ENCODE measurements at places on chromosomes 1 and 21. TPM values are rescaled to one million over a fixed set of nuclear protein-coding genes. Genes with fewer than 3 reads are reported as not detected.
A peak's percentile ranks its signal among the peaks of the same experiment; 100 is the strongest.

GRCh38 chr1:36759355-36759754, 275.0 kb downstream of the GRIK3 start:
- no peak for DNase-seq
- no peak overlapping the region for H3K4me3 ChIP-seq
- H3K4me1 ChIP-seq = no peaks in the 10 kb centered on the region
- no peaks in the 10 kb centered on the region for H3K27me3 ChIP-seq
- H3K36me3 ChIP-seq = no peaks in the 10 kb centered on the region

GRCh38 chr1:57307392-57308170, 116.3 kb downstream of the DAB1 start:
- peak; percentile 64 for DNase-seq
- peak overlapping the region; percentile 13 for H3K4me3 ChIP-seq
- peak overlapping the region; percentile 16 for H3K27ac ChIP-seq
- no peaks in the 10 kb centered on the region for H3K27me3 ChIP-seq

DNA sequence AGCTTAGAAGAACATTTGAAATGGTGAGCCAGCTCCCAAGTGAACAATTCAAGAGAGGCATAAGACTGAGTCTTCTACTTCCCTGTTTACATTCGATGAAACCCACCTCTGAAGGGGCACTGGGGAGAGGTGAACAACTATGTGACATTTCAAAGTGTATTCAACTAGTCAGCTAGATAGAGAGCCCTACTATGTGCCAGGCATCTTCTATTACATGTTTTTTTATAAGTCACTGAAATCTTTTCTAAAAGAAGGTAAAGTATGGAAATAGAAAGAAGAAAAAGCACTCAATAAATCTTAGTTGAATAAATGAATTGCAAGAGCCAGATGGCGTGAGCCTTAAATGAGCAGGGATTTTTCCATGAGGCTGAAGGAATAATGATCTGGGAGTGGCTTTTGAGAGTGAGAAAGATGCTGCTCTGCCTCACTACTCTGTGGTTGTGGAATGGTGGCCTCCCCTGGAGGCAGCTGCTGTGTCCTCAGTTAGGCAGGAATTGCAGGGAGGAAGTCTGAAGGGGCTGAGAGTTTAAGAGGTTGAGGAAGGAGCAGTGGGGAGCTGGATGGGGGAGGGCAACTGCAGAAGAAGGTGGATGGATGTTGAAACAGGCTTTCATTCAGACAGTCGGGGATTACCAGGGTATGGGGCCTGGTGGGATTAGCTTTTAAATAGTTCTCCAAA, 10.4 kb upstream of the PTPRF start:
- no peak for DNase-seq
- H3K4me1 ChIP-seq = no peaks in the 10 kb centered on the region
- H3K27me3 ChIP-seq = peaks cover 21% of the 10 kb centered on the region
- no peaks in the 10 kb centered on the region for H3K36me3 ChIP-seq
- H3K4me3 ChIP-seq = no peak overlapping the region

DNA sequence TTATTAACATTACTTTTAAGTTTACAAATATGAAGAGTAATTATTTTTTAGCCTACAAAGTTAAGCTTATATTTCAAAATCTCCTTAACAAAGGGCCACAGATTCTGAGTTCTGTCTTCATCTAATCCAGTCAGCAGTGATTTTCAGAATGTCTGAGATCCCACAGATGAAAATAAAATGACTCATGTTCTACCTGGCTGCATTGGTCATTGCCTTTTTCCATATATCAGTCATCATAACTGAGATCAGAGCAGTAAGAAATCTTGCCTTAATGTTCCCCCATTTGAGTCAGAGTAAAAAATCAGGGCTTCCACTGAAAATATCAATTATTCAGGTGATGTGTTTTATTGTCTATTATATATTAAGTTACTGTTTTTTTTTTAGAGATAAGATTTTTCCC, 416.1 kb downstream of the MRPL39 start:
- no peak overlapping the region for H3K4me3 ChIP-seq
- no peaks in the 10 kb centered on the region for H3K4me1 ChIP-seq
- no peak for DNase-seq
- no peaks in the 10 kb centered on the region for H3K36me3 ChIP-seq
- no peak overlapping the region for H3K27ac ChIP-seq

The UMODL1 gene
- total RNA-seq = not detected

GRCh38 chr1:27992276-27992675, 32.5 kb downstream of the XKR8 start:
- no peaks in the 10 kb centered on the region for H3K27me3 ChIP-seq
- H3K4me1 ChIP-seq = peaks cover 50% of the 10 kb centered on the region
- H3K27ac ChIP-seq = peak overlapping the region; percentile 67
- peaks cover 53% of the 10 kb centered on the region for H3K36me3 ChIP-seq

DNA sequence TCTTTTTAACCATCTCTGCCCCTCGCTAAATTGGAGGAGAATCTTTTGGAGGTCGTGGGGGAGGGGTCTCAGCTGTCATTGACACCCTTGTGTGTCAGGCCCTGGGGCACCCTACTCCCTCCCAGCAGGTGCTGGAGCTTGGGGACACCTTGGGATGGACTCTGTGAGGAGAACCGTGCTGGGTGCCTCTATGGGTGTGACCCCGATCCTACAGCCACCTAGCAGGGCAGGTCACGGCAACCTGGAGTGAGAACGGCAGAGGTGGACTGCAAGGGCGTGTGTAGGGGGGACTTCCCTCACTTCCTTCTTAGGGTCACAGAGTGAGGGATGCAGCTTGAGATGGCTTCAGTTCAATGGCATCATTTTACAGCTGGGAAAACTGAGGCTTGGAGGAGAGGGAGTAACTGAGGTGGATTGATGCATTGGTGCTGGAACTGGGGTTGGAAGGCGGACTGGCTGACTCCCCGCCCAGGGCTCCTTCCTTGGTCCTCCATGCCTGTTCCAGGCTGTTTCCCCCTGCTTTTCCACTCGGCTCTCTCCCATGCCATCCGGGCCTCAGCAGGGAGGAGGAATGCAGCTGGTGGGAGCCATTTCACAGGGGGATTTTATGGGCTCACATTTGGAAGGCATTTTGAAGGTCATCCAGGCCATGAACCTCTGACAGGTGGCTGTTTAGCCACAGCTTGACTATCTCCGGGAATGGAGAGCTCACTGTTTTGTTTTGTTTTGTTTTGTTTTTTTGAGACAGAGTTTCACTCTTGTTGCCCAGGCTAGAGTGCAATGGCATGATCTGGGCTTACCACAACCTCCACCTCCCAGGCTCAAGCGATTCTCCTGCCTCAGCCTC, 18.8 kb upstream of the ARHGEF10L start:
- H3K4me3 ChIP-seq = no peak overlapping the region
- no peaks in the 10 kb centered on the region for H3K36me3 ChIP-seq
- peaks cover 17% of the 10 kb centered on the region for H3K27me3 ChIP-seq
- no peak overlapping the region for H3K27ac ChIP-seq
- H3K4me1 ChIP-seq = no peaks in the 10 kb centered on the region
- no peak for DNase-seq

DNA sequence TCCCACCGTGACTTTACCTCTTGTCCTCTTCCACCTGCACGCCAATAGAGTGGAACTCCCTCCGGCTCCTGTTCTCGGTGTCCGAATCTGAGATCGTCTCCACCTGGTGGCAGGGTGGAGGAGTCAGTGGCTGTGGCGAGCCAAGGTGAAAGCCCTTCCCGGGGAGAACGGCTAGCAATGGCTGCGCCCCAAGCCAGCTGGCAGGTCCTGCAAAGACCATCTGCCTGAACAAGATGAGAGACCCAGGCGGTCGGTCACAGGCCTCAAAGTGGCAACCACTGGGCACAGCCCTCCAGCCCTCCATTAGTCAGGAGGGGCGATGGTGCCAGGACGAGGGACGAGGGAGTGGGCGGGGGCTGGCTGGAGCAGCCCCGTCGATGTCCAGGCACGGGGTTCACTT, 25.4 kb upstream of the SMIM12 start:
- H3K4me3 ChIP-seq = peak overlapping the region; percentile 71
- no peak overlapping the region for H3K27ac ChIP-seq
- H3K4me1 ChIP-seq = no peaks in the 10 kb centered on the region
- H3K36me3 ChIP-seq = no peaks in the 10 kb centered on the region

The NBPF6 gene
- total RNA-seq = 0.13 TPM

The SERINC2 gene
- total RNA-seq = not detected

The DAB1 gene
- not detected for total RNA-seq

GRCh38 chr1:6163191-6163972, 16.7 kb downstream of the CHD5 start:
- no peak overlapping the region for H3K27ac ChIP-seq
- no peak for DNase-seq
- peaks cover 7% of the 10 kb centered on the region for H3K4me1 ChIP-seq

The SHE gene
- total RNA-seq = not detected

DNA sequence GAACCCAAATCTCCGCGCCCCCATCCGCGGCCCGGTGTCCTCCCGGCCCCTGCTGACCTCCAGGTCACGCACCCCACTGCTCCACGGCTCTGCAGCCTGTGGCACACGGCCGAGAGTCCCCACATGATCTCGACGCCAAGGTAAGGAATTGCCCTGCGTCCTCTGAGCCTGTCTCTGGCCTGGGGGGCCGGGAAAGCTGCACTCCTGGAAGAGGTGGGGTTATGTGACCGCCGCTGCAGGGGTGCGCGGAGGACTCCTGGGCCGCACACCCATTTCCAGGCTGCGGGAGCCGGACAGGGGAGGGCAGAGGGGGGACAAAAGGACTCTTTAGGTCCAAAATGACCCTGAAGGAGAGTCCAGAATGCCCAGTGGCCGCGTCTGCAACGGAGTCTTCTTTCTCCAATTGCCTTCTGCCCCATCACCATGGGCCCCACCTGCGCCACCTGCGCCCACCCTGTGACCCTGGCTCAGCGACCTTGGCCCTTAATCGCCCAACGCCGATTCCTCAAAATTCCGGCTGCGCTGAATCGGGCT, 997 bp upstream of the SIM2 start:
- no peak overlapping the region for H3K4me3 ChIP-seq
- DNase-seq = no peak
- H3K27me3 ChIP-seq = peaks cover 56% of the 10 kb centered on the region
- no peak overlapping the region for H3K27ac ChIP-seq
- peaks cover 5% of the 10 kb centered on the region for H3K4me1 ChIP-seq
- H3K36me3 ChIP-seq = no peaks in the 10 kb centered on the region

The TMEM240 gene
- total RNA-seq = 0.41 TPM

- no peak for DNase-seq
- H3K4me3 ChIP-seq = no peak overlapping the region
- H3K27ac ChIP-seq = no peak overlapping the region
These were observed 16.6 kb downstream of the PSEN2 start for GRCh38 chr1:226887006-226887405.

DNA sequence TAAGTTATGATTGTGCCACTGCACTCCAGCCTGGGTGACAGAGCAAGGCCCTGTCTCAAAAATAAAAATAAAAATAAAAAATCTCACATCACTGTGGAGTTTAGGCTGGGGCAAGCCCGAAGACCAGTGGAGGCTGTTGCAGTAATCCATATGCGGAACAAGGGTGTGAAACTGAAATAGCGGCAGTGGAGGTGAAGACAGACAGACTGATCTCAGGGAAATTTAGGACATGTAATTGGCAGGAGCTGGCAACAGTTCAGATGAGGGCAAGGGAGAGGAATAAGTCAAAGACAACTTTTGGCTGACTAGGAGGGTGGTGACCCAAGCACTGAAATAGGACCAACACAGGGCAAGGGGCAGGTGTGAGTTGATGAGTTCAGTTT, 8.4 kb downstream of the ARMH1 start:
- H3K27ac ChIP-seq = no peak overlapping the region
- H3K36me3 ChIP-seq = no peaks in the 10 kb centered on the region
- no peak overlapping the region for H3K4me3 ChIP-seq
- no peaks in the 10 kb centered on the region for H3K27me3 ChIP-seq

GRCh38 chr1:193033610-193034009, 25.6 kb downstream of the UCHL5 start:
- no peaks in the 10 kb centered on the region for H3K27me3 ChIP-seq
- H3K36me3 ChIP-seq = peaks cover 8% of the 10 kb centered on the region
- H3K27ac ChIP-seq = no peak overlapping the region
- peaks cover 6% of the 10 kb centered on the region for H3K4me1 ChIP-seq
- no peak overlapping the region for H3K4me3 ChIP-seq

The NTRK1 gene
- 49.8 TPM for total RNA-seq

- H3K27ac ChIP-seq = peak overlapping the region; percentile 94
- H3K4me3 ChIP-seq = peak overlapping the region; percentile 85
- H3K4me1 ChIP-seq = peaks cover 85% of the 10 kb centered on the region
- H3K36me3 ChIP-seq = peaks cover 2% of the 10 kb centered on the region
- H3K27me3 ChIP-seq = peaks cover 4% of the 10 kb centered on the region
These were observed 121.7 kb downstream of the KCNN3 start for GRCh38 chr1:154748405-154748775.

The PLPPR4 gene
- total RNA-seq = not detected

- H3K36me3 ChIP-seq = no peaks in the 10 kb centered on the region
- H3K4me1 ChIP-seq = no peaks in the 10 kb centered on the region
- DNase-seq = no peak
- no peak overlapping the region for H3K27ac ChIP-seq
These were observed 85.9 kb upstream of the SIM2 start for GRCh38 chr21:36613059-36613458.

DNA sequence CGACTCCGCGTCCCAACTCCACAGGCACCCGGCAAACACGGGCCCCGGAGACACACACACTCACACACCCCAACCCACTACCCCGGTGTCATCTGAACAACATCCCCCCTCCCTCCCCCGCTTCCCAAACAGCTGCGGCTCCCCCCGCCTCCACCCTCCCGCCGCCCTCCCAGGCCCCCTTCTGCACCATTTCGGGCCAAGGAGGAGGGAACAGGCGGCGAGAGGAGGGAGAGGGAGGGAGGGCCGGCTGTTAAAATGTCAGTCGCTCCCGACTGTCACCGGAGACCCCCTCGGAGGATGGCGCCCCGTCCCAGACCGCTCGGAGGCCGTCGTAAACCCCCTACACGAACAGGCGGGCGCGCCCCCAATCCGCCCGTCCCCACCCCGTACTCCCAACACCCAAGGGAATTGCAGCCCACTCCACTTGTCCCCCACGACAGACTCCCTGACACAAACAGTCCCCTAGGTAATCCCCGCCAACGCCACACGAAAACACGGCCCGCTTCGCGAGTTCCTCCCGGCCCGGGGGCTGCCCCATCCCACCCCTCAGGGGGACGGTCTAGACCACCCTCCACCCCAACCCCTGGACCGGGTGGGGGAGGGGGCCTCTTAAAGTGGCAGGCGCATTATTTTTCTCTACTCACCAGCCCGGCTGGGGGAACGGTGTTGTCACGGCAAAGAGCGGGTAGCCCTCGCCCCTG, 583 bp downstream of the MEF2D start:
- no peak for DNase-seq
- peak overlapping the region; percentile 90 for H3K4me3 ChIP-seq
- H3K36me3 ChIP-seq = peaks cover 22% of the 10 kb centered on the region
- no peaks in the 10 kb centered on the region for H3K27me3 ChIP-seq
- H3K27ac ChIP-seq = peak overlapping the region; percentile 77
- peaks cover 76% of the 10 kb centered on the region for H3K4me1 ChIP-seq
